NCI-H1930 (cell line): ENCODE measurements at places on chromosomes 7 and 10.

DNA sequence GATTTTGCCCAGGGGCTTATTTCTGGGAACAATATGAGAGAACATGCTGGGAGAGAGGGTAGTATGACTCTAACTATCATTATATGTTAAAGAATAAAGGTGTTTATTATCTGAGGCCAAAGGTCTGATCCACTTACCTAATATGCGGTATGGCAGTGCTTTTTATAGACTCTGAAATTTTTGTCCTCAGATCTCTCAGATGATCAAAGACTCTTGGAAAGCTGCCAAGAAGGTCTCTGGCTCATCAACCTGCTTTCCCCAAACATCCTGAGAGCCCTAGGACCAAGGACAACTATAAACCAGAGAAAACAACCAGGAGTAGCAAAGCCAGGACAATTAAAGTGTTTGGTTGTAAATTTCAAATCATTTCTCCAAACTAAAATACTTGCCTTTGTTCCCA, 255.7 kb upstream of the LRRN3 start:
- DNase-seq: no peak

- DNase-seq: peak; percentile 4
Measured at GRCh38 chr7:13262929-13263530, 575.6 kb downstream of the ARL4A start.

DNA sequence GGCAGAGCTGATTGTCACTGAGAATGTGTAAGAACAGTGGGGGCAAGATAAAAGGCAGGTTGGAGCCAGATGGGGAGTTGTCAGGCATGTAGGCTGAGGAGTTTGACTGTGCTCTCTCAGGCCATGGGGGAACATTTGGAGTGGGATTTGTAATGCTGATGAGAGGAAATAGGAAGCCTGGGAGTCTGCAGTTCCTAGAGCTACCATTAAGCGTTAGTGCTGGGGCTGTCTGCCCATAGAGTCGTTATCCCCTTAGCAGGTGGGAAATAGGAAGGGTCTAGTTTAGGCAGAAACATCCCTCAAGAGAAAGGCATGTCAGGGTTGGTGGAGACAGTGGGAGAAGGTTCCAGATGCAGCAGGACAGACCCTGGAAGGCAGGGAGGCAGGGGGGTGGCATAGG, 75.5 kb downstream of the RPS24 start:
- DNase-seq: no peak

- DNase-seq: no peak
Measured at GRCh38 chr7:108335269-108335918, 120.8 kb downstream of the NRCAM start.

DNA sequence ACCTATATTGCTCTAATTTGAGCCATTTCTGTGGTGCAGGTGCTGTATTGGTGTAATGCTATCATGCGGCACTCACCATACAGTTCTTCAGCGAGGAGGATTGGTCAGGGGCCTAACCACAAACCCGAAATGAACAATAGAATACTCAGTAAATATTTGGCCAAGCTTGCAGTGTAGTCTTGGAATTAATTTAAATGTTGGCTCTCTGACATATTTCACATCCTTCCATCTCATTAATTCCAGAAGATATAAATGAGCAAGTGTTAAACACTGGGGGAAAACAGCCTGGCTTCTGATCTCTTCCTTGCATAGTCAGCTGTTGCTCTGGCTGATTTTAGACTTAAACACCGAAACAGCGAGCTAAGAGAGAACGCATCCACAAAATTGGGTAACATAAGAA, 663.1 kb upstream of the GHITM start:
- DNase-seq: no peak

DNA sequence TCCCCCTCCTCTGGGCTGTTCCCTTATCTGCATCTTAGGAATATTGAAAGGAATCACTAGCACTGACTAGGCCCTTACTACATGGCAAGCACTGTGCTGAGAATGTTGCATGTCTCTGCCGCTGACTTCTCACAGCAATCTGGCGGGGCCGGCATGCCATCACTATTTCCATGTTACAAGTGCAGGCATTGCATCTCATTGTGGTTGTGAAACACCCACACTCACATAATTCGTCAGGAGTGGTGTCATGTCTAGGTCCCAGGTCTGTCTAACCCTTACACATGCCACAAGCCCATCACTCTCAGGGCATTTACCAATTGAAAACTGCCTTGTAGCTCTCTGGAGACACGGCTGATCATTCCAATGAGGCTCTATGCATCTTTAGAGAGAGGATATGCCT, 8.5 kb upstream of the IL2RA start:
- no peak for DNase-seq

DNA sequence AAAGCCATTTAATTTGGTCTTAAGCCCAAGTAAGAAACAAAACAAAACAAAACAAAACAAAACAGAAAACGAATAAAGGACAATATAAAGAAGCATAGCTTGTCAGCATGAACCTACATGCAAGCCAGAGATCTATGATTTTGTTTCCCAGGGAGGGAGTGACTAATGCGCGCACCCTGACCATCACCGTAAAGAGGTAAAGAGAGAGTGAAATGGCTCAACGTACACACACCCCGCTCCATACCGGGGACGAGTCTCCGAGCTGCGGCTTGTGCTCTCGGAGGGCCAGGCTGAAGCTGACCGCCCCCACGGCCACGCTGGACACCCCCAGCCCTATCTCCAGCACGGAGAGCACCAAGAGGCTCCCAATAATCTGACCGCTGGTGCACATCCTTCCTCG, 1.1 kb downstream of the TMEM196 start:
- DNase-seq: no peak

DNA sequence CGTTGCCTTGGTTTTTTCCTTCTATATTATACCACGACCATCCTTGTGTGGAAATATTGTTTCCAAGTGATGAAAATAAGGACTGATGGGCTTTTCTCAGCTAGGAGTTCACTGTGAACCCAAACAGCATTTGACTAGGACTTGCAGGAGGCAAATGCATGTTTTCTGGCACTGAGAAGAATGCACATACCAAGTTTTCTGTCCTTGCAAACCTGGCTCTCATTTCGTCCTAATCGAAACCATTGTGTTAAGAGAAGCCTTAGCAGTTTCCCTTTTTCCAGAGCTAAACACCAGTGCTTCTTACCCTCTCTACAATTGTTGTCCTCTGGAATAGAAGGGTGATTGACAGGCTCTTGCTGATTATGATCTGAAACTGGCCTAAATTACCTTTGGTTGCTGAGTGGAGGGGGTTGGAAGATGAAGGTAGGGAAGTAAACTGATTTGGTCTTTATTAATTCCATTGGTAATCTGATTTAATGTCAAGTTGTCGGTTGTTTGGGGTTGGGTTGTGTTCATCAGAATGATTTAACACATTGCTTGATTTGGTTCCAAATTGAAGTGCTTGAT, 33.1 kb upstream of the ELMO1 start:
- DNase-seq: no peak

GRCh38 chr7:75856536-75856935, 22.3 kb upstream of the RHBDD2 start:
- no peak for DNase-seq
